ENCODE measurements at places on chromosomes 1 and 21.
A peak's percentile ranks its signal among the peaks of the same experiment; 100 is the strongest.

DNA sequence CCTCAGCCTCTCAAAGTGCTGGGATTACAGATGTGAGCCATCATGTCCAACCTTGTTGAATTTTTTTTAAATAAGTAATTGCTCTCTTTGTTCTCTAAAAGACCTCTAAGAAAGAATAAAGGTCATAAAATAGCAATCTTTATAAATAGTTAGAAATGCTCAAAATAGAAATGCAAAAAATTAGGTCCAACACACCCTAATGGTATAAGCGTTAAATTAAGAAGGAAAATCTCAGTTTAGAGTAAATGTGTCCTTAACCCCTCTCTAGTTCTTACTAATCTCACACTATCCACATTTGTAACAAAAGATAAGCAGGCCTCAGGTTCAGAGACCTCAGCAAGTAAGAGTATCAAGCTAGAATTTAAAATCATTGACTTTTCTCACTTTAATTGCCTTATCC is 38.3 kb upstream of the GLIS1 start:
- no peak for DNase-seq

GRCh38 chr1:40267767-40268187 is 9.7 kb downstream of the ZMPSTE24 start:
- no peak for DNase-seq

- peak; percentile 13 for DNase-seq
Measured at GRCh38 chr1:78009836-78010235, 5.1 kb downstream of the DNAJB4 start.

DNA sequence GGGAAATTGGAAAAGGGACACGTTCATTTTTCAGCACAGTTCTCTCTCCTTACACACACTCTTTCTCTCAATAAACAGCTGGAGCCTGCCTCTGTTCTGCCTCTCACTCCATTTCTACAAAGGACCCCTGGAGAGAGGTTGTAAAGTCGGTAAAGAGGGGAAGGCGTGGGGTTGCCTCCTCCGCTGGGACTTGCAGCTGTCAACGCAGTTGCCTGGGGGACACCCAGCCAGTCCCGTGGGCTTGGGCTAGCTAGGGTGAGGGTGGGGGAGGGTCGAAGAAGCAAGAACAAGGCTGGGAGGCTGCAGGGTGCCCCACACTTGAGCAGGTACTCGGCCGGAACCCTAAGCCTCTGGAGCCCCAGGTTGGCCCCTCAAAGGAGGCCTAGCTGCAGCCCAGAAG is 27.6 kb downstream of the C1orf216 start:
- DNase-seq = no peak

- no peak for DNase-seq
Measured at GRCh38 chr1:5620997-5621396, 371.2 kb downstream of the NPHP4 start.

GRCh38 chr1:184395370-184395769 is 8.5 kb downstream of the C1orf21 start:
- DNase-seq = no peak

GRCh38 chr1:94130851-94131595 is 10.1 kb upstream of the ABCA4 start:
- no peak for DNase-seq

- no peak for DNase-seq
Measured at GRCh38 chr1:168260393-168260792, 20.3 kb upstream of the TBX19 start.

Data from Right ventricle myocardium inferior (tissue), 1 donor.